ENCODE measurements at places on chromosomes 4 and X. TPM values are rescaled to one million over a fixed set of nuclear protein-coding genes. Genes with fewer than 3 reads are reported as not detected.
A peak's percentile ranks its signal among the peaks of the same experiment; 100 is the strongest.

DNA sequence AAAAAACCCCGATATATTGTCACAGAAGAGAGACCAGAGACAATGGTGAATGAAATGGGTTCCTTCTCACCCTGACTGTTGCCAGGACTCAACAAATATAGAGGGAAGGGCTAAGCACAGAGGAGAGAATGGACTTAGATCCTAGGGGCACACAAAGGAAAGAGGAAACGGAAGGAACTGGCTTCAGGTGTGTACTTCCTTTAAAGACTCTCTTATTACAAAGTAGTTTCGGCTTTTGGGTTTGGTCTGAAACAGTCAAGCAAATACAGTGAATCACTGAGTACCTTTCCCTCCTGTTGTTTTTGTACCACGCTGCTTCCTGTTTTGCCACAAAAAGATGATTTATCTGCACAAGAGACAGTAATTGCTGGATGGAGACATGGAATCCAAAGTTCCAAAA, 46.1 kb upstream of the S100G start:
- no peaks in the 10 kb centered on the region for H3K27me3 ChIP-seq
- H3K27ac ChIP-seq, result peak overlapping the region; percentile 29
- no peak overlapping the region for H3K4me3 ChIP-seq
- DNase-seq, result no peak

GRCh38 chr4:139768366-139768765, 102.7 kb downstream of the MGST2 start:
- H3K27me3 ChIP-seq, result no peaks in the 10 kb centered on the region
- no peak overlapping the region for H3K4me3 ChIP-seq
- DNase-seq, result no peak
- H3K4me1 ChIP-seq, result no peaks in the 10 kb centered on the region
- H3K27ac ChIP-seq, result no peak overlapping the region
- H3K36me3 ChIP-seq, result no peaks in the 10 kb centered on the region

DNA sequence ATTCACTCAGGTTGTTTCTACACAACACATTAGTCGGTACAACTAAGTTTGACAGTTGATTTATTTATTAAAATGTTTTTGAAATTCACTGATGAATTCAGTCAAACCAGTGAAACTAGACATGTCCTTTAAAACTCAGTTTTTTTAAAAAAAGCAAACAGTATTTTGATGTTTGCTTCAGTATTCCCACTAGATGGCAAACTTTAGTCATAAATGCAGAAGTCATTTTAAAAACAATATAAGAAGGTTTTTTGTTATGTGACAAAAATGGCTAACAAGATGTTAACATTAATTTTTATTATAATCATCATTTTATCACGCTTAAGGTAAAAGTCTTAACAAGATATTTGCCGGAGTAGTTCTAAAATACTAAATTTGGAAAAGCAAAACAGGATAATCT, 1337.8 kb upstream of the DIAPH2 start:
- H3K36me3 ChIP-seq, result no peaks in the 10 kb centered on the region
- H3K4me1 ChIP-seq, result no peaks in the 10 kb centered on the region
- DNase-seq, result no peak
- H3K4me3 ChIP-seq, result no peak overlapping the region

GRCh38 chr4:11268149-11268548, 160.5 kb downstream of the HS3ST1 start:
- DNase-seq, result no peak
- H3K4me3 ChIP-seq, result no peak overlapping the region
- H3K4me1 ChIP-seq, result no peaks in the 10 kb centered on the region
- H3K27ac ChIP-seq, result no peak overlapping the region
- no peaks in the 10 kb centered on the region for H3K36me3 ChIP-seq

- no peaks in the 10 kb centered on the region for H3K4me1 ChIP-seq
- no peak overlapping the region for H3K4me3 ChIP-seq
- H3K27me3 ChIP-seq, result no peaks in the 10 kb centered on the region
- H3K27ac ChIP-seq, result no peak overlapping the region
Observed at GRCh38 chr4:88575186-88575585, 17.1 kb upstream of the HERC3 start.

GRCh38 chr4:18319431-18319830, 297.9 kb upstream of the LCORL start:
- no peak overlapping the region for H3K27ac ChIP-seq
- no peaks in the 10 kb centered on the region for H3K27me3 ChIP-seq
- H3K36me3 ChIP-seq, result no peaks in the 10 kb centered on the region
- no peak for DNase-seq

DNA sequence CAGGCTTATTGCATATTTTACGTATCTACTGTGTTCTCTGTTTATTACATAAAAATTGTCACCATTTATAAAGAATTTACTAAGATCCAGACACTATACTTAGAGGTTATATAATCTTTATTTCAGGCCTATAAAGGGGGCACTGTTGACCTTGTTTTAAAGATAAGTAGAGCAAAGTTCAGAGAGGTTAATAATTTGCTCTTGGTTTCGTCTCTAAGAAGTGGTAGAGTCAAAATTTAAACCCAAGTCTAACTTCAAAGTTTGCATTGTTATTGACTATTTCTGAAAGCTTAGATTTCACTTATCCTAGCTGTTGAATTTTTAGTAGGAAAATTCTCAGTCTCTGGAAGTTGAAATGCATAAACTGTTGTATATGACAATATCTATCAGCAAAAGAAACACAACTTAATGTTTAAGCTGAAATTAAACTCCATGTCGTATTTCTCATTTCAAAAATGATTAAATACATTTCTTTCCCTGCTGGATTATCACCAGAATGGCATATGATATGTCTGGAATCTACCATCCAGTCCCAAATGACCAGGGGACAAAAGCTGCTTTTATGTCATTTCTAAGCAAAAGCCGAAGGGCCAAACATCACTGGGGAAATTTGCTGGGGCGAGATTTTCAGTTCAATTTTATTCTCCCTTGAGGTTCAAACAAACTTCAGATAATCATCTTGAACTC, 138.4 kb downstream of the SLC7A11 start:
- H3K36me3 ChIP-seq, result no peaks in the 10 kb centered on the region
- no peaks in the 10 kb centered on the region for H3K4me1 ChIP-seq
- H3K27me3 ChIP-seq, result no peaks in the 10 kb centered on the region

DNA sequence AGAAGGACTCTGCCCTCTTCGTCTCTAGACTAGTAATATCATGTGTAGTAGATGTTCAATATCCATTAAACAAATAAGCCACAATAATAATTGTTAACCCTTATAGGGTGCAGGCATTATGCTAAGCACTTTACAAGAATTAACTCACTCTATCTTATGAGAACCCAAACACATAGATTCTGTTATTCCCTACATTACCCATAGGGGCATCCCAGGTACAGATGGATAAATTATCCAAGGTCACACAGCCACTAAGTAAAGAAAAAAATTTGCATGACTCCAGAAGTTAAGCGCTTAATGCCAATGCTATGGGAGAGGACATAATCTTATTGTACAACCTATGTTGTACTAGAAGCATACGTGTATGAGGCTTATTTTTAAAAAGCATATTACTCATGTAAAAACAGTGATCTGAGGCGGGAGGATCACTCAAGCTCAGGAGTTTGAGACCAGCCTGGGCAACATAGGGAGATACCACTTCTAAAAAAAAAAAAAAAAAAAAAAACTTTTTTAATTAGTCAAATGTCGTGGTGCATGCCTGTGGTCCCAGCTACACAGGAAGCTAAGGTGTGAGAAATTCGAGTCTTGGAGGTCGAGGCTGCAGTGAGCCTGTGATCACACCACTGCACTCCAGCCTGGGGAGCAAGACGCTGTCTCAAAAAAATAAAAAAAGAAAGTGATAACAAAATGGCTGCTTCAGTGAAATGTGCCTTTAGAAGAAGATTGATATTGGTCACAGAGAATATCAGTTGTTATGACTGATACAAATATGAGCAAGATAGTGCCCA, 13.6 kb downstream of the LDB2 start:
- H3K27me3 ChIP-seq, result no peaks in the 10 kb centered on the region
- DNase-seq, result no peak
- H3K36me3 ChIP-seq, result no peaks in the 10 kb centered on the region
- H3K4me3 ChIP-seq, result no peak overlapping the region
- no peaks in the 10 kb centered on the region for H3K4me1 ChIP-seq
- no peak overlapping the region for H3K27ac ChIP-seq

- H3K4me1 ChIP-seq, result no peaks in the 10 kb centered on the region
- no peak overlapping the region for H3K27ac ChIP-seq
- no peaks in the 10 kb centered on the region for H3K27me3 ChIP-seq
Observed at GRCh38 chrX:79573760-79574159, 206.6 kb upstream of the ITM2A start.

GRCh38 chr4:101441446-101441845, 94.1 kb upstream of the PPP3CA start:
- H3K27ac ChIP-seq, result no peak overlapping the region
- H3K4me1 ChIP-seq, result no peaks in the 10 kb centered on the region
- no peaks in the 10 kb centered on the region for H3K27me3 ChIP-seq
- DNase-seq, result no peak
- no peaks in the 10 kb centered on the region for H3K36me3 ChIP-seq

DNA sequence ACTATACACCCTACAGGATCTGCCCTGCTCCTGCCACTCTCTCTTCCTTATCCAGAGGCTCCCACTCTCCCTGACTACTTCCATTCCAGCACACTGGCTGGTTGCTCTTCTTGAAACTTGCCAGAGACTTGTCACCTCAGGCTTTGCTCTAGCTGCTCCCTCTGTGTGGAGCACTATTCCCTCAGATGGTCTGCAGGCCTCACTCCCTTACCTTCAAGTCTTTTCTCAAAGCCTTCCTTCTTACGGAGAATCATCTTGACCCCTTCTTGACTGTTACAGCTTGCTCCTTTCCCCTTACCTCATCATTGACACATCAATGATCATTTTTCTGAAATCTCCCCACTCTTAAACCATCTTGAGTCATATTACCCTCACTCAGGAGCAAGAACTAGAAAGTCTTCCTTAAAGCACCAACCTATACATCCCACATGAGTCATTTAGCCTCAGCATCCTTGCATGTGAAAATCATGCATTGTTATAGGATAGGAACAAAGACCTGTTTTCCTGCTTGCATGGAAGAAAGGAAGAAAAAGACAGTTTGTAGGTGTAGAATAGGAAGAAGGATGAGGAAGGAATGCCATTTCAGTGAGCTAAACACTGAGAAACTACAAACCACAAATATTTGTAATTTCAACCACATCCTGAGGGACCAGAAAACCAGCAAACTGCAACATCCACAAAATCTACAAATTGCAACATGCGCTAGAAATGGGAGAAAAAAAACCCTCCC, 55.7 kb downstream of the ANTXR2 start:
- H3K4me3 ChIP-seq, result no peak overlapping the region
- no peaks in the 10 kb centered on the region for H3K27me3 ChIP-seq
- DNase-seq, result no peak
- H3K27ac ChIP-seq, result peak overlapping the region; percentile 54
- H3K36me3 ChIP-seq, result no peaks in the 10 kb centered on the region

- H3K4me3 ChIP-seq, result no peak overlapping the region
- no peaks in the 10 kb centered on the region for H3K36me3 ChIP-seq
- no peak overlapping the region for H3K27ac ChIP-seq
- H3K4me1 ChIP-seq, result peaks cover 29% of the 10 kb centered on the region
- no peaks in the 10 kb centered on the region for H3K27me3 ChIP-seq
- DNase-seq, result no peak
Observed at GRCh38 chr4:184263461-184263860, 45.8 kb upstream of the ENPP6 start.

GRCh38 chr4:156805696-156806095, 165.9 kb downstream of the PDGFC start:
- H3K4me1 ChIP-seq, result no peaks in the 10 kb centered on the region
- no peak overlapping the region for H3K27ac ChIP-seq
- no peak overlapping the region for H3K4me3 ChIP-seq

- no peak for DNase-seq
- no peaks in the 10 kb centered on the region for H3K4me1 ChIP-seq
- no peak overlapping the region for H3K27ac ChIP-seq
- no peaks in the 10 kb centered on the region for H3K27me3 ChIP-seq
- H3K4me3 ChIP-seq, result no peak overlapping the region
Observed at GRCh38 chr4:22463179-22463578, 52.7 kb downstream of the ADGRA3 start.

KIF4A gene
- not detected for total RNA-seq

NHS gene
- 35.8 TPM for total RNA-seq

TMEM131L gene
- total RNA-seq, result 12.3 TPM
